Osteocyte (in vitro differentiated cells): ENCODE measurements at places on chromosomes 7 and 10.

DNA sequence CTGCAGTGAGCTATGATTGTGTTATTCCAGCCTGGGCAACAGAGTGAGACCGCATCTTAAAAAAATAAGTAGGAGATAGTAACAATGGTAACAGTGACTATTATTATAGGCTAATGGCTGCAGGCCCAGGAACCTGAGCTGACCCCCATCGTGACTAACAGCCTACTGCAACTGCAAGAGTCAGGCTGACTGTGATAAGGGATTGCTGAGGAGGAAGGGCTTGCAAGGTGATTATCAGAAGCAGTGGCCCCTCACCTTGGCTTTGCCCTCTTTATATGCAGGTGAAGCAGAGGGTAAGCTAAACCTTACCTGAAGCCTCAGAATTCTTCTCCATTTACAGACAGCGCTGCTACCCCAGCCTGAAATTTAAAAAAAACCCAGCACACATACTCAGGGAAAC, 83.9 kb upstream of the SDK1 start:
- H3K27me3 ChIP-seq: peaks cover 24% of the 10 kb centered on the region
- H3K4me3 ChIP-seq: no peak overlapping the region
- H3K27ac ChIP-seq: no peak overlapping the region
- H3K36me3 ChIP-seq: no peaks in the 10 kb centered on the region
- H3K4me1 ChIP-seq: peaks cover 6% of the 10 kb centered on the region

DNA sequence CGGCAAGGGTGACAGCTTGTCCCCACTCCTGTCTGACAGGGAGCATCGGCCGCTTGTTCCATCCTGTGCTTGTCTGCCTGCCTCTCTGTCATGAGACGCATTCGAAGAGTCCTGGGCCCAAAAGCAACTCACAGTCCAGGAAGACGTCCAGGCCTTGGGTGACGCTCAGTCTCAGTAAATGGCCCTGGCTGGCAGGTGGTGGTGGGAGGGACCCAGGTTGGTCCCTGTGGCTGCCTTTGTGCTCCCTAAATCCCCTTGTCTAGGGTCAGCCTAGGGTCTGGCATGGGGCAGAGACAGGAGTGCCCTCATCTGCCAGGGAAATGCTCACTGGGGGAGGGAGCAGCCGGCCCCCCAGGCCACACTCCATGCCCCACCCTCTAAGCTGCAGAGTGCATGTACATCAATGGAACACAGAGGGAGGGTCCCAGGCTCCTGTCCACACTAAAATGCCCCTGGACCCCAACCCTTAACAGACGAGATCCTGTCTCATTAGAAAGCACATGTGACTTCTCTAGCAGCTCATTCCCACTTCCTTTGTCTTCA, 295.2 kb upstream of the ZNF32 start:
- no peaks in the 10 kb centered on the region for H3K27me3 ChIP-seq
- H3K4me3 ChIP-seq: no peak overlapping the region
- peak; percentile 80 for DNase-seq

GRCh38 chr10:30219971-30220751, 128.9 kb downstream of the MTPAP start:
- H3K36me3 ChIP-seq: no peaks in the 10 kb centered on the region
- H3K4me3 ChIP-seq: peak overlapping the region; percentile 61
- peak overlapping the region; percentile 58 for H3K27ac ChIP-seq
- no peak for DNase-seq
- H3K27me3 ChIP-seq: no peaks in the 10 kb centered on the region

- H3K27ac ChIP-seq: no peak overlapping the region
- H3K27me3 ChIP-seq: no peaks in the 10 kb centered on the region
- H3K4me1 ChIP-seq: no peaks in the 10 kb centered on the region
- no peaks in the 10 kb centered on the region for H3K36me3 ChIP-seq
- H3K4me3 ChIP-seq: no peak overlapping the region
- no peak for DNase-seq
These were observed 339.7 kb downstream of the ACTR3B start for GRCh38 chr7:153099235-153099634.

GRCh38 chr7:139730746-139731612, 46.8 kb downstream of the HIPK2 start:
- DNase-seq: no peak
- peaks cover 80% of the 10 kb centered on the region for H3K4me1 ChIP-seq
- no peaks in the 10 kb centered on the region for H3K27me3 ChIP-seq
- peak overlapping the region; percentile 94 for H3K27ac ChIP-seq
- H3K36me3 ChIP-seq: peaks cover 13% of the 10 kb centered on the region
